ENCODE measurements at places on chromosomes 7 and 10.

DNA sequence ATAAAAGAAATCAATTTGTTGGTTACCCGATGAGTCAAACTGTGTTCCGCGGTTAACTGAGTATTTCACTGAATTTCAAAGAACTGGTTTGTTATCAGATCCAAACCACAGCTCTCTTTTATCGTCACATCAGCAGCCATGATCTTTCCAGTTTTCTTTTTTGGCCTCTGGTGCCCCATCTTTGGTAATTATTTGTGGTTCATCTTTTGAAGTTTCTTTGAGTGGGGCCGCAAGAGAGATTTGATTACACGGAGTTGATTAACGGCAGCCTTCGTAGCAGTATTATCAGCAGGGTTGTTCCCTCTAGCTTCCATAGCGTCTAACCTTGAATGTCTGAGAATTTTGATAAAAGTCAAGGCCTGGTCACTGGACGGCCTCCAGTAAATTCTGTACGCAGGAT lies 154.9 kb upstream of the TNRC18 start:
- no peak for DNase-seq

GRCh38 chr7:157587805-157588560 lies 251.2 kb downstream of the DNAJB6 start:
- no peak for DNase-seq

GRCh38 chr10:14524691-14525324 lies 194.1 kb upstream of the FRMD4A start:
- no peak for DNase-seq

GRCh38 chr7:87116315-87116714 lies 35.9 kb upstream of the DMTF1 start:
- no peak for DNase-seq

DNA sequence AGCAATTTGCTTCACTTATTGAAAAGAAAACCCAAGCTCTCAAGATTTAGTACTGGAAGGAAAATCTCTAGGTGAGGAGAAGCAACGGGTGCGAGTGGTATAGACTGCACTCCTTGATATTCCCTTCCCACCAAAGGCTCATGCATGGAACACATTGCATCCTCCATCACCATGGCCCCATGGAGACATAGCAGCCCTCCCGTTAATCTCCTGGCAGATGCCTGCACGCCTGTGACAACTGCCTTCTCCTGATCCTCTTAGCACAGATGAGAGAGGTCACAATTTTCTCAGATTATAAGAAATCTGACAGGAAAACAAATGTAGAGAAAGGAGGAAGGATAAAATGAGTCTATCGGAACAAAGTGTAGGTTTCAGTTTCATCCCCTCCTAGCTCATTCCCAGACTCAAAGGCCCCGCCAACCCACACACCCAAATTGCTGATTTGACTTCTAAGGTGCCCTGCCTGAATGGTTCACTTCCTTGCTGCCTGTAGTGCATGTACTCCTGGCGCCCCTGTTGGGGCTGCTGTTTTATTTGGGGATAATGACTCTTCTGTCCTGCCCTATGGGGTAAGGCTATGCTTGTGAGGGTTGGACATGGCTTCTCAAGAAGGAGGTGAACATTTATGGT lies 50.0 kb downstream of the PLXNA4 start:
- peak; percentile 54 for DNase-seq

DNA sequence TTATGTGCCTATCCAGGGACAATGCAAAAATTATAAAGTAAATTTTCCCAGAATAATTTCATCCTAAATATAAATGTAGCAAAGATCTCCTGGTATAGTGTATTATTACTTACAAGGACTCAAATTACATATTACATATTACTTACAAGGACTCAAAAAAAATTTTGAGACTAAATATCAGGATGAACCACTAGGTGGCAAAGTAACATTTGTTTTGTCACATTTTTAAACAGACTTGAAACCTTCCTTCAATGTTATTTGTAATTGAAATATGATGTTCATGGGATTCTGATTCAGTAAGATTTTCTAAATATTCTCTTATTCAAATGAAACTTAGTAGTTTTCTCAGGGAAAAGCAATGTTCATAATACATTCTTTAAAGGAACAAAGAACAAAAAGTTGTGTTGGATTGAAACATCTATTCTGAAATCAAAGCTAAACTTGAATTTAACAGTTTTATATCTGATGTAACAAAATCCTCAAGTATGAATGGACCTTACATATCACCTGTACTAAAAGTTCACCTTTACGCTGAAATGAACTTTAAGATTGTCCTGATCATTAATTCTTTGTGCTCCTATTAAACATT lies 74.3 kb upstream of the GNAI1 start:
- DNase-seq, result no peak

GRCh38 chr7:117937753-117938483 lies 64.7 kb upstream of the CTTNBP2 start:
- DNase-seq, result no peak

GRCh38 chr10:130339091-130339490 lies 202.9 kb downstream of the GLRX3 start:
- DNase-seq, result no peak

GRCh38 chr10:11207560-11207844 lies 189.8 kb downstream of the CELF2 start:
- DNase-seq, result no peak

DNA sequence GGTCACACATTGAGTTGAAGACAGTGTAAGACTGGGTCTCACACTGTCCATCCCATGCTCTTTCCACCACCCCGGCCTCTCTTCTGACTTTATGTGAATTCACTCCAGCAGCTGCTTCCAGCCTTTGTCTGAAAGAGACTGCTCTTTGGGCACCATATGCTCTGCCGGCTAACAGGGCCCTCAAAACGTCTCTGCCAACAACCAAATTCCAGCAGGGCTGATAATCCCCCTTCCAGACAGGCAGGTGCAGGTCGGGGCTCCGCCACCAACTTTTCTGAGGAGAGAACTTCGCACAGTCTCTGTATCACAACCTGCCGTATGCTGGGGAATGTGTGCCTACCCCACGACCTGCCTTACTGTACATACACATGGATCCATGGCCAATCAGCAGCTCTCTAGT lies 64.3 kb downstream of the PLXNA4 start:
- no peak for DNase-seq

GRCh38 chr10:66834802-66835201 lies 91.0 kb upstream of the LRRTM3 start:
- DNase-seq, result no peak

GRCh38 chr10:49173201-49173772 lies 14.9 kb downstream of the TMEM273 start:
- DNase-seq, result no peak

- no peak for DNase-seq
Observed at GRCh38 chr10:33157103-33157502, 177.4 kb downstream of the NRP1 start.

DNA sequence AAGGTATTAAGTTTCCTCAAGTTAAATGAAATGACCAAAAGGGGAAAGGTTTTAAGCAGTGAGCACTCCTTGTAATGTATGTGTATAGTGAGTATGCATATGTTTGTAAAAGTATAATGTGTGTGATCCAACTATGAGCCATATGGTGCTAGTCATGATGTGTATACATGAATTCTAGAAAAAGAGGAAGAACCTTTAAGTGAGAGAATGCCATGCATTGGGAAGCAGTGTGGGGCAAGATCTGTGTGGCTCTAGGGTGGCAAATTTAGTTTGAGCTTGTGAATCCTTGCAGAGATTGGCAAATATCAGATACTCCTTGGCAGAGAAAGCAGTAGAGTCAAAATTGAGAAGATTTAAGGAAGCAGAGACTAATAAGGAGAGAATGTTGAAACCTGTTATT lies 435.0 kb downstream of the AUTS2 start:
- no peak for DNase-seq

- DNase-seq, result no peak
Observed at GRCh38 chr7:29866490-29866930, 60.2 kb downstream of the WIPF3 start.
